ENCODE measurements at places on chromosomes 7 and 10.

DNA sequence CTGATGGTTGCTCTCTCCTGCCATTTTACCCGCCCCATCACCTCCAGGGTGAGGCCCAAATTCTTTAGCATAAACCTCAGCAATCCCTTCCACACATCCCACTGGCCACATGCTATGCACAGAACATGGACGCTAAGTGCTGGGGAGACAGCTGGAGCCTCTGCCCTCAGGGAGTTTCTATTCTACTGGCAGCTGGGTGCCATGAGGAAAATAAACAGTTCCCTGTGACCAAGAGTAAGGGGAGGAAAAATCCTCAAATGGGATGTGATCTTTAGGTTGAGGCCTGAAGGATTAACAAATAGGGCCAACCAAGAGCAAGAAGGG lies 1.2 kb downstream of the PARP12 start:
- no peak for DNase-seq

- DNase-seq: no peak
Measured at GRCh38 chr10:91206837-91207474, 13.5 kb upstream of the PCGF5 start.

DNA sequence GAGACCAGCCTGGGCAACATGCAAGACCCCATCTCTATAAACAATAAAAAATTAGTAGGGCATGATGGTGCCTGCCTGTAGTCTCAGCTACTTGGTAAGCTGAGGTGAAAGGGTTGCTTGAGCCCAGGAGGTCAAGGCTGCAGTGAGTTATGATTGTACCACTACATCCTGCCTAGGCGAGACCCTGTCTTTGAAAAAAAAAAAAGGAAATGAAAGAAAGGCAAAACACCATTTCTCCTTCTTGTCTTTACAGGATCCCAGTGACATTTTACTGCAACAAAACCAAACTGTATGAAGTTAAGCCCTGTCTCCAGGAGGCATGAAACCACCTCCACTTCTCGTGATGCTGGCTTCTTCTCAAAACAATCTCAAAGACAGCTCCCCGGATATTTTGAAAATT lies 29.9 kb upstream of the PBLD start:
- DNase-seq: no peak

DNA sequence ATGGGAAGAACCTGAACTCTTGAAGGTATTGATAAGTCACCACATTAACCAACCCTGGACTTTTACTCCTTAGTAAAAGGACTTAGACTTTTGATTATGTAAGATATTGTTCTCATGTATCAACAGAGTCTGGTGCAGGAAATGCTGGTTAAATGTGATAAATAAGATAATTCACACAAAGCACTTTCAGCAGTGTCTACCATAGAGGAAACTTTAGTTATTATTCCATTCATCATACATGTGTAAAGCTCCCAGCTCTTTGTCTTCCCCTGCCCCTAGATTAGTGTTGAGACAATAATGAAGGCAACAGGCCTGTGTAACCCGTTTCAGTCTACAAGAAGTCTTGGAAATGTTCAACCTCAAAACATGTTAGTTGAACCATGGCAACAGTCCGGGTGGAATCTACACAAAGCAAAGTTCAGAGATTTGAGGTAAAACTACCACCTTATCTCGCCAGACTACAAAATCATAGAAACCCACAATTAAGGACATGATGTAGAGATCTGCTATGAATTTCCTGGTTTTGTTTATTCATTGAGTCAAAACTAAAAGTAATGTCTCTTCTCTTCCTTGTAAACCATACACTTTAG lies 109.9 kb upstream of the ADO start:
- DNase-seq: no peak

- DNase-seq: no peak
Measured at GRCh38 chr10:75072727-75073126, 38.7 kb upstream of the SAMD8 start.

GRCh38 chr7:5525271-5526099 lies 101.9 kb upstream of the TNRC18 start:
- no peak for DNase-seq

DNA sequence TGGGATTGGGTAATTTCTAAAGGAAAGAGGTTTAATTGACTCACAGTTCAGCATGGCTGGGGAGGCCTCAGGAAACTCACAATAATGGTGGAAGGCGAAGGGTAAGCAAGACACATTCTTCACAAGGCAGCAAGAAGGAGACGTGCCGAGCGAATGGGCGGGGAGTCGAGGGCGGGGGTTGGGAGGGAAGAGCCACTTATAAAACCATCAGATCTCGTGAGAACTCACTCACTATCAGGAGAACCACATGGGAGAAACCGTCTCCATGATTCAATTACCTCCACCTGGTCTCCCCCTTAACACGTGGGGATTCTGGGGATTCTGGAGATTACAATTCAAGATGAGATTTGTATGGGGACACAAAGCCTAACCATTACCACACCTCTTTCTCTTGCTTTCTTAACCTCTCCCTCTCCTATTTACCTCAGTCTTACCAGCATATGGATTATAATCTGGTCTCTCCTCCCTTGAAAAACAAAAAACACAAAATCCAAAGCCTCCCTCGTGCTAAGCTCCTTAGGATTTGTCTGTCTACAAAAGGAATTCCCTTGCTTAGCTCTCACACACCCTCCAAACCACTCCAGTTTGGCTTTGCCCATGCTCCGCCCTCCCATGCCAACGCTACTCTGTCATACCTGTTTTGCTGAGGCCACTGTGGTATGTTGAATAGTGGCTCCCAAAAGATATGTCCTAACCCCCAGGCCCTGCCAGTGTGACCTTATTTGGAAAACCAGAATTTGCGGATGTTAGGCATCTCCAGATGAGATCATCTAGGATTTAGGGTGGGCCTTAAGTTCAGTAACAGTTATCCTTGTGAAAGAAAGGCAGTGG lies 19.6 kb upstream of the EFCAB10 start:
- no peak for DNase-seq

DNA sequence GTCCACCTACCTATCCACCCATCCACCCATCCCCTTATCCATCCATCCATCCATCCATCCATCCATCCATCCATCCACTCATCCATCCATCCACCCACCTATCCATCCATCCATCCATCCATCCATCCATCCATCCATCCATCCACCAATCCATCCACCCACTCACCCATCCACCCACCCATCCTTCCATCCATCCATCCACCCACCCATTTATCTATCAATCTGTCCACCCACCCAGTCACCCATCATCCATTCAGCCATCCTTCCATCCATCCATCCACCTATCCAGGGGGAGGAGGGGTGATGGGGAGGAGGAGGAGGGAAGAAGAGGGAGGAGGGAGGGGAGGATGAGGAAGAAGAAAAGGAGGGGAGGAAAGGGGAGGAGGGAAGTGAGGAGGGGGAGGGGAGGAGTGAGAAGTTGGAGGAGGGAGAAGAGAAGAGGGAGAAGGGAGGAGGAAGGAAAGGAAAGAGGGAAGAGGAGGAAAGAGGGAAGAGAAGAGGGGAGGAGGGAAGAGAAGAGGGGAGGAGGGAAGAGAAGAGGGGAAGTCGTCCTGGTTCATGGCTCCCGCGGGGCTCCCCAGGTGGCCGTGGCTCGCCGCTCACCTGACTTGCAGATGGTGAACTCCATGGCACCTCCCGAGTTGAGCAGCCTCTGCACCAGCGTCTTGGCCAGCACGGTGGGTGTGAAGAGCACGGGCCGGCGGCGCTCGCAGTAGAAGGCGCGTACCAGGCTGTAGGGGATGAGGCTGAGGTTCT lies 68.8 kb upstream of the GNA12 start:
- DNase-seq: no peak

DNA sequence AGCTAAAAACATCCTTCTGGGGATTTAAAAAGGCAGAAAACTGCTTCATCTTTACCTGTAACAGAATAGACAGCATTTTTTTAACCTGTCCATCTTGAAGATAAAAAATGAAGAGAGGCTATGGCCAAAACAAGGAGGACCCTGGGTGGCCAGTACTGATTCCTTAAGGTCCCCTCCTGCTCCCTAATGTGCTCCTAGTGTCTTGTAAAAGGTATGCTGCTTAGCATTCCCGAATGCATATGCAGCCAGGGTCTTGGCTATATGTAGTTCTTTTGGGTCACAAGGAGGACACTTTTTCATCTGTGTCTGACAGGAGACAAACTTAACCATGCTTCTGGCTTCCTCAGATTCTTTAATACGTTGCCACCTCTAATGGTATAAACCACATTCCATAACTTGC lies 93.9 kb upstream of the SLC13A1 start:
- DNase-seq: no peak

DNA sequence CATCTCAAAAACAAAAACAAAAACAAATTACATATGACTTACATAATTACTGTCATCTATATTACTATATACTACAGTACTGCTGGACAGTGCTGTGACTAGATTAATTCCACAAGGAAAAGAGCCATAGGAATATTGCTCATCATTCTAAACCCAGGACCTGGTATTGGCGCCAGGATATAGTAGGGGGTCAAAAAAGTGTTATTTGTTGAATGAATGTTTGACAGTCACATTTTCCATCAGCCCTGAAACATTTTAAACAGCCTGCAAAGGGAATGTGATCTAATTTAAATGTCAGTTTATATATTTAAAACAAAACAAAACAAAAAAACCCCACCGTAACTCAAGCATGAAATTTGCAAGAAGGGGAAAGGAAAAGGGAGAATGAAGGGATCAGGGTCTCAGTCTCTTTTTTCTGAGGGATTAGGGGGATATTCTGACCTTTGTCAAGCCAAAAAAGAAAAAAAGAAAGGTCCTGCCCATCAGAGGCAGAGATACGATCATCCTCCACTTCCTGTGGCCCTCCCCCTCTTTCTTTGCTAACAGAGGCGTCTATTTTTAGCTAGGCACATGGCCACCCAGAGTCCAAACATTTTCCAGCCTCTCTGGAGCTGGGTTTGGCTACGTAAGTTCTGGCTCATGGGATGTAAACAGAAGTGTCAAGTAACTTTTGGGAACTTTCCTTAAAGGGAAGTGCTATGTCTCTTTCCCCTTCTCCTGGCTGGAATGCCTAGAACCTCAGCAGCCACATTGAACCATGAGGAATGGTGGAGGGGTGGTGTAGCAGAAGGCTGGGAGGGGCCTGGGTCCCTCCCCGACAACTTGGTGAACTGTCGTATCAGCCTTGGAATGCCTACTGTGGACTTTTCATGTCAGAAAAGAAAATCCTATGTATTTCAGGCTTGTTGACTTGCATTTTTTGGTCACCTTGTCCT lies 44.6 kb upstream of the DLG5 start:
- no peak for DNase-seq

DNA sequence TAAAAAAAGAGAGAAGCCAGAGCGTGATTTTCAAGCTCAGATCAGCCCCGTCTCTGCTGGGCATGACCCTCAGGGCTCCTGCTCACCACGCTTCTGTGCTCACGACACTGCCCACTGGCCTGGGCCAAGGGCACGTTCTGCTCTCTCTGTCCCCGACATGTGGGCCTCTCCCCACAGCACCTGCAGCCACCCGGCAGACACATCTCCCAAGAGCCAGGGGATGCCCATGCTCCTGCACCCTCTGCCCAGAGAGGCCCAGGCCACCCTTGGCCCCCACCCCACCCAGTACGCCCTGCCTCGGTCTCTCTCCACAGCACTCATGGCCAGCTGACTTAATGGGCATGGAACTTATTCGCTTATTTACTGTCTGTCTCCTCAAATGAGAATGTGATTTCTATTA lies 175.4 kb upstream of the RNF32 start:
- no peak for DNase-seq

DNA sequence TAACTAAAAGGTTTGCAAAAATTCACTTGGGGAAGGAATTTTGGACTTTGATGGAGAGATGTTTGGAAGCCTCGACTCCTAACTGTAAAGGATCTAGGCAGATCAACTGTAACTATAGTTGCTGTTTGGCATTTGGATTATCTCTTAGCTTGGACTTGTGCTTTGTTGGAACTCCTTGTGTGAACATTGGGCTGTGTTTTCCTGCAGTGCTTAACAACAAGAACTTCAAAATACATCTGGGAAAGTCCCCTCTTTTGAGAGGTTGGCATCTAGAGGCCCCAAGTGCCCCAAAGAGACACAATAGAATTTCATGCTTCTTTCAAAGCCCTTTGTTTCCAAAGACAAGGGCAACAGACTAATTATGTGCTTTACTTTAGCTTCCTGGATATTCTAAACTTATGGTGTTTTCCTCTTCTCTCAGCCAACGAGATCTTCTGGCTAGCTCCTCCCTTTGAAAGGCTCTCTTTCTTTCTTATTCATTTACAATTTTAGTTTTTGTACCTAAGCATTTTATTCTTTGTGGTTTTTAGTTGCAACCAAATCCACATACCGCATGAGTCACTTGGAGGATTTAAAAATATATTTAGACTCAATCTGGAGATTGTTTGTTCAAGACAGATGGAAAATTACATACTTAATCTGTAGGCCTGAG lies 11.6 kb downstream of the ABCA13 start:
- DNase-seq: no peak

- DNase-seq: no peak
Measured at GRCh38 chr7:44460325-44460724, 30.1 kb downstream of the NUDCD3 start.

GRCh38 chr7:155917836-155918430 lies 105.7 kb upstream of the SHH start:
- DNase-seq: no peak

DNA sequence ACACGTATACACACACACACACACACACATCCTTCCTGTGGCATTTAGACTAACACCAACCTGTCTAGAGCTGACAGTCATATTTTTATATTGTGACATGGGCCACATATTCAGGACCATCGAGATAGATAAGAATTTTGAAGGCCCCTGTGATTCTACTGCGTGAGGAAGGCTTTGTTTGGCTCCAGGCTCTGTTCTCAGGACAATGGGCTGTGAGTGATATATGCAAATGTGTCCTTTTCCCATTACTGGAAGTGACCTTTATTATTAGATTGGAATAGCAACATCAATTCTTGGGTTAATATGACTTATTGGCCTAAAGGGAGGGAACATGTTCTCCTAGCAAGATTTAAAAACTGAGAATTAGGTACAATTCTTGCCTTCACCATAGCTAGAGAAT lies 156.1 kb downstream of the SPAG6 start:
- DNase-seq: no peak

DNA sequence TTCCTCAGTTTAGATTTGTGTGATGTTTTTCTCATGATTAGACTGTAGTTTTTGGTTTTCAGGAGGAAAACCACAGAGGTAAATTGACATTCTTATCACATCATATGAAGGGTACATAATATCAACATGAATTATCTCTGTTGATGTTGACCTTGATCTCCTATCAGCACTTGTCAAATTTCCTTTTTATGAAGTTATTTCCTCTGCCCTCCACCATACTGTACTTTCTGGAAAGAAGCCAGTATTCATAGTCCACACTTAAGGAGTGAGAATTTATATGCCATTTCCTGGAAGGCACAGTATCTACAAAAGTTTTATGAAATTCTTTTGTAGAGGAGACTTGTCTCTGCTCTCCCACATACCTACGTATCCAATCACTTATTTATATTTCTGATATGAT lies 807.2 kb upstream of the MBL2 start:
- no peak for DNase-seq

DNA sequence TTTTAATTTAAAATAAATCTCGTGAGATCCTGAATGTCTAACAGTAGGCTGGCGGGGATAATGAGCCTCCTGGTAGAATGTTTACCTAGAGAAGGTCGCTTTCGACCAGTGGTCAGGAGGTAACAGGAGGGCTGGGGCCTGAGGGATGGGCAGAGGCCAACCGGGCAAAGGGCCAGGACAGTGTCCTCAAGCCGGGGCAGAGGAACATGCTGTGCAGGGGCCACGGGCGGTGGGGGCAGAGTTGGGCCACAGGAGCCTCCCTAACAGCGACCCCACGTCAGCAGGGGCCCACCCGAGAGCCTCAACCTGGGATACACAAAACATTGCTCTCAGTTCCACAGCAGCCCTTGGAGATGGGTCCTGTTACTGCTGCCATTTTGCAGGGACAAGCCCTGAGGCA lies 14.5 kb downstream of the CFAP46 start:
- no peak for DNase-seq

All from NCI-H2081 treated with DMSO at 0.1 percent for 48 hours (cell line).